ENCODE measurements at places on chromosomes 3 and 15.

GRCh38 chr3:45318689-45319088 is 69.7 kb upstream of the LARS2 start:
- no peak for DNase-seq

DNA sequence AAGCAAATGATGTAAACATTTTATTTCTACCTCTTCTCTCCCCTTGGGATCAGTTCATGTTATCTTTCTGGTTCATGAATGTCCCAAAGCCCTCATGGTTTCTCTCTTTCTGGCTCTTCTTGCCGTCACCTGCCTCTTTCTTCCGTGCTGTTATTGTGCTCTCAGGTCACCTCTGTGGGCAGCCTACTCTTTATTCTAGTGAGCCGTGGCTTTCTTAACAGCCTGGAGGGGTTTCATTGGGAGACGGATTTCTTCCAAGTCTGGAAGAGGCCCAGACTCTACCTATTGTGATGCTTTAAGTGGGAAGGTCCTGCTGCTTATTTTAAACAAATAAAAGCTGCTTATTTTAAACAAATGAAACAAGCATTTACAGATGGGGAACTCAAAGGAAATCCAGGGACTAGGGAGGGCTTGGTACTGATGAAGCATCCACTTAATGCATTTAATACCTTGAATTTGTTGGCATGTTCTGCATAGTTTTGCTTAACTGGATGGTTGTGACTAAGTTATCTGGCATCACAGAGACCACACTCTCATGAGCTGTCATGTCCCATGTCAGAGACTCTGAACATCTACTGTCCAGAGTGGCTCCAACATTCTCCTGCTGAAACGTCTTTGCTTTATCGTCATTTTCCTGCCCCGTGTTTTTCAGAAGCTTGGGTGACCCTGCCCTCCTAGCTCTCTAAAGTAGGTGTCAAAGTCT is 443.3 kb downstream of the GABRG3 start:
- DNase-seq, result no peak

DNA sequence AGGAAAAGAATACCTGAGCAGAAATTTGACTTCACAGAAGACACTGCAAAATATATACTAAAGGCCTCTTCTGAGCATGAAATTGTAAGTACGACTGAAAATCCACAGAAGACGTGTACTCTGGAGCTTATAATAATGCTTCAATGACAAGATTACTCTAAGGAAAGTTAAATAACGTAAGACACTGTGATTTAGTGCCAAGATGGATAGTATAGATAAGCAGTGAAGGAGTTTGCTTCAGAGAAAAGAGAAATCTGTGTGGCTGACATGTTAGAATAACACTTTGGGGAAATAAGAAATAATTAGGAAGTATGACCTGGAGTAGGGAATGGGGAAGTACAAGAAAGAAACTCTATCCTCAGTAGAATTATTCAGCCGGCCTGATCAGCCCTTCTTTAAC is 28.9 kb downstream of the ALDH1A2 start:
- no peak for DNase-seq

GRCh38 chr3:153043729-153044328 is 118.2 kb upstream of the RAP2B start:
- DNase-seq, result no peak

GRCh38 chr15:72116731-72117485 is 1.0 kb downstream of the MYO9A start:
- peak; percentile 5 for DNase-seq

GRCh38 chr15:70435369-70435768 is 328.0 kb downstream of the UACA start:
- DNase-seq, result no peak

- no peak for DNase-seq
Measured at GRCh38 chr3:33940149-33940548, 141.7 kb downstream of the PDCD6IP start.

DNA sequence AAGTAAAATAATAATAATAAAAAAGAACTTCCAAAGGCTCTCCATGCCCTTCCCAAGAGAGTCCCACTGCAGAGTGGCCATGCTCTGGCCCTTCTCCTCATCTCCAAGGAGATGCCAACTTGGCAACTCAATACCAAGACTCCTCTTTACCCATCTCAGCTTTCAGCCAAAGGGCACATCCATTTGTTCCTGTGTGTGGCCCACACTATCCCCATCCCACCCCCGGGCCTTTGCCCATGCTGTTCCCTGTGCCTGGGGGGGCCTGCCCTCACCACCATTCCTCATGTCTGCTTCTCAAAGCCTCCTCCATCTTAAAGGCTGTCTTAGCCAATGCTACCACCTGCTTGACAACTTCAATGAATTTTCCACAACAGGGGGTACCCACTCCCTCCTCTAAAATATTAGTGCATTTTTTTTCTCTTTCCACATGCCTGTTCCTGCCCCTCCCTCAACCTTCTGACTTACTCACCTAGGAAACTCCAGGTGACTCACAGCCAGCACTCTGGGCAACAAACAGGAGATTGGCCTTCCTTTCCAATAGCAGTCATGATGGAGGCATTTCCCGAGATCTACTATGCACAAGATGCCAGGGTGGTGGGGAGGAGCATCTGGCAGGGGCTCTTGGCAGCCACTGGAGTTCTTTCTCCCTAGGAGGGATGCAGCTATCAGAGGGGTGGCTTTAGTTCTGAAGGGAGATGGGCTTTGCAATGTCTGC is 109.4 kb upstream of the SMAD3 start:
- no peak for DNase-seq

GRCh38 chr3:18135060-18135814 is 289.9 kb downstream of the SATB1 start:
- DNase-seq, result no peak

- no peak for DNase-seq
Measured at GRCh38 chr15:84081391-84082168, 154.0 kb upstream of the GOLGA6L4 start.

- no peak for DNase-seq
Measured at GRCh38 chr3:52715714-52716305, 9.9 kb downstream of the SPCS1 start.

GRCh38 chr15:46714950-46715349 is 1002.4 kb upstream of the SEMA6D start:
- no peak for DNase-seq

DNA sequence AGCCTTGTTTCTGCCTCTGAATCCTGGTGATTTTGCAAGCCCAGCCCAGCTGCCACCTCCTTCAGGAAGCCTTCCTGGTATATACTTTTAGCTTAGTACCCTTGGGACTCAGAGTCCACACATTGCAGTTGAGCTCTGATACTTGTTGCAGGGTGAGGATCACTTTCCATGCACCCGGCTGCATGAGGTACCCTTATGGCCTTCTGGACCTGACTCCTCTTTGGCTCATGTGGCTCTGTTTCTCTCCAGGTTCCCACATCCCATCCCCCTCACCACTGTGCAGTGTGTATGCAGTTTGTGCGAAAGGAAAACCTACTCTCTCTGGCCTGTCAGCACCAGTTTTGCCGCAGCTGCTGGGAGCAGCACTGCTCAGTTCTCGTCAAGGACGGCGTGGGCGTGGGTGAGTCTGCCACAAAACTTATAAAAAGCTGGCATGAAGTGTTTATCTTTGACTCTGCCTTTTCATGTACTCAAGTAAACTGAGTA is 23.1 kb upstream of the P4HTM start:
- peak; percentile 50 for DNase-seq

DNA sequence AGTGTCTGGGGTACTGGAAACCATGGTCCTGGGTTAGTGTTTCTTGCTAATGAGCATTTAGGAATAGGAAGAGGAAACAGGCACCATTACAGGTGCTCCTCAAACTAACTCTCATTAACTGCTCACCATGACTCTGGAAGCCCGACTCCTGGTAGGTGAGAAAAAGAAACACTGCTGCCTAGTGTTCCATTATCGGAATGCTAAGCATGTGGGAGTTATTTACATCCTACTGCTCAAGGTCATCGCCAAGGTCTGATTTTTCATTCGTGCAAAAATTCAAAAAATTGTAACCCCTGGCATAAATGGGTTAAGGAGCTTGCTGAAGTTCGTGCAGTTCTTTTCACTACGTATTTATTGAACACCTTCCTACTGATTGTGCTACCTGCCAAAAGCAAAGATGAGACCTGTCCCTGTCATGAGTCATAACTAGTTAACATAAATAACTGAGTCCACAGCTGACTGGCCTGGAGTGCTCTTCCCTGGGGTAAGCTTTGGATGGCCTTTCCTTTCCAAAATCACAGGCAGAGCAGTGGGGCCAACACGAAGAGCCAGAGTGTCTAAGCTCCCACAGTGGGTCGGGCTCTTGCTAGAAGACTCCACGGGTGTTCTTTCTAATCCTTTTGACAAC is 22.7 kb upstream of the PAQR5 start:
- no peak for DNase-seq

DNA sequence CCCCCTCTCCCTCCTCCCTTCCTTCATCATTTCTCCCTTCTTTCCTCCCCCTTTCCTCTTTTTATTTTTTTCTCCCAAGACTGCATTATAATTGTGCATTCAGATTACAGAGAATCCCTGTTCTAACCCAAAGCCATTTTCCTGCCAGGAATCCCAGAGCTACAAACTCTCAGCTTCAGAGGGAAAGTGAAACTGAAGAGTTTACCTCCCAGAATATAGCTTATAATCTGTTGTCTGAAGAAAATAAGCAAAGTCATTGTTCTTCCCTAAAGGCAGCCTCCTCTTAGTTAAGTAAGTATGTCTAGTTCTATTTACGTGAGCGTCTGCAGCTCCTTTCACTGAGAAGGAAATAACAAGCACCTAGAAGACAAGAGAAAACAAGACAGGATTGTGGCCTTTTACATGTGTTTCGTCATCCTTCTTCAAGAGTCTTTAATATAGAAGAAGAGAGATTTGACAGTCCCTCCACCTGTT is 97.2 kb downstream of the CHST2 start:
- no peak for DNase-seq

DNA sequence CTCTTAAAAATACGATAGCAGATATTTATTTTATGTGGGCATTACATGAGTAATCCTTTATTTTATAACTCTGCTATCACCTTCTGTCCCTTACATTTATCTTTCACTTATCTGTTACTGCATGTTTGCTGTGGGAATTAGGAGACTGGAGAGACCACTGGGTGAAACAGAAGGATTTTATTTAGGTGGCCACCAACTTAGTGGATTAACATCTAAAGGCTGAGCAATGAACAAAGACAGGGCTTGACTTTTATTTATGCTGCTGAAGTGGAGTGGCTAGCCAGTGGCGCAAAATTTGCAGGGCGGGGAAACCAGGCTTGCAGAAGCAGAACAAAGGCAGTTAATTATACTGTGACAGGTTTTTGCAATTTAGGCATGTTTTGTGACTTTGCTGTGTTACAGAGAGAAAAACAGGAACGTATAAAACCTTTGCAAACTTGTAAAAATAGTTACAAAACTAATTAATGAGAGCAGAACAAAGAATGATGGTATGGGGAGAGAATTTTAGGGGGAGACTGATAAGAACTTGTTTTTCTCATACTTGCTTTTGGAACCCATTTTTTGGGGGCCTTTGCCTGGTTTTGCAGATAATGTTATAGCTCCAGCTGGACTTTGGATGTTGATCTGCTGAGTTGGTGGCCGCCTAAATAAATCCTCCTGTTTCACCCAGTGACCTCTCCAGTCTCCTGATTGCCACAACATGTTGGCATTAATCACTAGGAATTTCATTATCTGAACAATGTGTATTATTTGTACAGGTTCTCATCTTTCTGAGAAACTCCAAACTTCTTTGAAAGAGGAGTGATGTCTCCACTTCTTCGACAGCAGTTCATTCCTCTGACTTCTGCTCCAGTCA is 18.0 kb downstream of the KLHL24 start:
- no peak for DNase-seq

DNA sequence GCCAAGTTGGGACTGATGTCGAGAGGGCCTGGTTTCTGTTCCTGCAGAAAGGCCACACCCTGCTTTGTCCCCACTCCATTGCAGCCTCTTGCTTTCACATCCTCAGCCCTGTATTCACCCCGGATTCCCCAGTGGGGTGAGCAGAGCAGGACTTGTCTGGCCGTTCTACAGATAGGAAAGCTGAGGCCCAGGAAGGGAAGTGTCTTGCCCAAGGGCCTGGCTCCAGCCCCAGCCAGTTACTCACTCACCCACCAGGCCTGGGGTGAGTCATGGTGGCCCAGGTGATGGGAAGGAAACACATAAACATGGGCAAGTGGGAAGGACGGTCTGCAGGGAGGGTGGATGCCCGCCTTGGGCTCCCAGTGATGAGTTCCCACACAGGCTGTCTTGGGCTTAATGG is 6.1 kb upstream of the DUSP7 start:
- DNase-seq, result no peak

- DNase-seq, result no peak
Measured at GRCh38 chr15:56353740-56354139, 11.5 kb upstream of the TEX9 start.

- no peak for DNase-seq
Measured at GRCh38 chr15:85318048-85318731, 62.2 kb upstream of the AKAP13 start.

DNA sequence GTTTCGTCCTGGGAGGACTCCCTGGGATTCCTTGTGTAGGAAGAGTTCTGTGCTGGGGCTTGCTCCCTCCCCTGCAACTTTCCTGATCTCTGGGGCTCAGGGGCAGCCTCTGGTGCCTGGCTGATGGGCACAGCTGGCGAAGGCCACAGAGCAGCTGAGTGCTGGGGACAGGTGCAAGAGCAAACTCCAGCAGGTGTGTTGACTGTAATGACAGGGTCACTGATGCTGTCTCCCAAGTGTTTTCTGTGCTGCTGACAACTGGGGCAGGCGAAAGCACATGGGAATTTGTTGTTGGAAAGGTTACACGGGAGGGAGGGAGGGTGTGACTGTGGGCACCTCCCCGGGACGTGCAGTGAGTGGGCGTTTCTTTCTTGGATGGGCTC is 21.6 kb downstream of the CPN2 start:
- no peak for DNase-seq

DNA sequence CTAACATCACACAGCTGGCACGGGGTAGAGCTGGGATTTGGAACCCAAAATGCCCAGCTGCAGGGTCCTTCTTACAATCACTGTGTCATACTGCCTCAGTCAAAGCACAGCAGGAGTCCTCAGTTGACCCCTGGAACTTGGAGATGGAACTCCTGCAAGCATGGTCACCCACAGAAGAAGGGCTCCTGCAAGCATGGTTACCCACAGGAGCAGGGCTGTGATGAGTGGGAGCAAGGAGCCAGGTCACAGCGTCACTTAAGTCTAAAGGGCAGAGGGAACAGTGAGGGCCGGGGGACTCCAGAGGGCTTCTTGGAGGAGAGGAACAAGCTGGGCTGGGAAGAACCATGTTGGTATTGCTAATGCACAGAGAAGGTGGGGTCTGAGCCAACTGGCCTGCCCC is 24.9 kb downstream of the CCDC33 start:
- DNase-seq, result no peak

DNA sequence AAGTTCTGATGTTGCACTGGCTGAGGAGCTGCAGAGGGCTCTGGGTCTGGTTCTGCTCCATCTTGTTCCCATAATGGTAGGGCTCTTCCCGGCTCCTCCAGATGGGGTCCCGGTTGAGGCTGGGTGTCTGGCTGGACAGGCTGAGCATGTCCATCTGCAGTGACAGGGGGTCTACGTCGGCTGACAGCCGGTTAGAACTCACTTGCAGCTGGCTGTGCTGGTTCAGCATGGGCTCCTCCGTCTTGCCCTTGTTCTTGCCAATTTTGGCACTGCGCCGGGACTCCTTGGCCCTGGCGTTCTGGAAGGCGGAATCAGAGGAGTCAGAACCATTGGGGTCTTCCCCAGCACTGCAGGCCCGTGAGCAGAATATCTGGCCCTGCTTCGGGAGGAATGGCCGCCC is 78.1 kb downstream of the PRICKLE2 start:
- DNase-seq, result no peak

All from stimulated activated naive CD4-positive, alpha-beta T cell treated with Interleukin-2 at 50 U/mL for 16 hours (primary cell).